Activated CD8-positive, alpha-beta memory T cell treated with anti-CD3 and anti-CD28 coated beads for 4 hours (primary cell): ENCODE measurements at places on chromosomes 11 and 22.

DNA sequence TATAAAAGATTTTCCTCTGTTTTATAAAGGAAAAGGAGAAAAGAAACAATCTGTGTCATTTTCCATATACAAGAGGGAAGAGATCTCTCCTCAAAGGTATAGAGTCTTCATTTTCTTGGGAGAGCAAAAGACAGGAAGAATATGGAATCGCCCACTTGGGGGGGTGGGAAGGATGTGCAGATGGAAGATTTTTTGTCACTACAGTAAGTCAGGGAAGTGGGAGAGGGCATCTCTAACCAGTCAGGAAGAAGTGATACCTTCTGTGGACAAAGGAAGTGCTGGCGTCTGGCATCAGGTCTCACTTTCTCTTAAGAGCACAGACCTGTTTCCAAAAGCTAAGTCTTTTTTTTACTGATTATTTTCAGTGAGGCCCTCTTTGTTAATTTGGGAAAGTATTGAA is 1.4 kb downstream of the PRR14L start:
- DNase-seq: no peak

- DNase-seq: no peak
These were observed 18.3 kb downstream of the ANKK1 start for GRCh38 chr11:113405724-113406478.

GRCh38 chr11:115766561-115766960 is 262.3 kb upstream of the CADM1 start:
- DNase-seq: no peak

GRCh38 chr11:43920598-43921419 is 21.6 kb upstream of the C11orf96 start:
- DNase-seq: no peak

DNA sequence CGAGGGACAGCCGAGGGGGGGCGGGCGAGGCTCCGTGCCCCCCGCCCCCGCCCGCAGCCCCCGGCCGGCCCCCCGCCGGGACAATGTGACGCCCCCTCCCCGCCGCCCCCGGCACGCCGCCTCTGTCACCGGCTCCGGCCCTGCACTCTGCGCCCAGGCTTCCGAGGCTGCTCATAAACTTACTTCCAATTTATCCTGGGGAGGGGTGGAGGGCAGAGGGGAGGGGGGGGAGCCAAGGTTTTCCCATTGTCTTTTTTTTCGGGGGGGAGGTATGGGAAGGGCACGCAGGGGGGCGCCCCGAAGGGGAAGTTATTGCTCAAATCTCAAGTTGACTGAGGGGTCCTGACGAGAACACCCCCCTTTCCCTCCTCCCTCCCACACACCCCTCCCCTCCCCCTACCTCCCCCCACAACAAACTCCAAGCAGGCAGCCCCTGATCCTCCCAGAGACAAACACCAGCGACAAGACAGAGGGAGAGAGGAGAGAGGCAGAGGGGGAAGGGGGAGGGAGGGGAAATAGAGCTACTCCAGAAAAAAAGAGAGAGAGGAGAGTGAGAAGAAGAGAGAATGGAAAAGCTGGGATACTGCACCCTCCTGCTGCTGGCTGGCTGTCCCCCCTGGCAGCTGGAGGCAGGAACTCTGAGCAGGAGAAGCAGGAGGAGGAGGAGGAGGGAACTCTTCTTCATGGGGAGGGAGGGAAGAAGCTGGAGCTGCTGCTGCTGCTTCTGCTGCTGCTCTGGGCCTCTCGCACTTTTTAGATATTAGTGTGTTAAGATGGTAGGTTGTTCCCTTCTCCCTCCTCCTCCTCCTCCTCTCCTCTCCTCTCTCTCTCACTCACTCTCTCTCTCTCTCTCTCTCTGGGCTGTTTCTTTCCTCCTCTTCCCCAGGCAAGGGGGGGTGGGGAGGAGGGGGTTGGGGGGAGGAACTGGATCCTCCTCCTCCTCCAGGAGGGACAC is 631 bp downstream of the PHF21A start:
- DNase-seq: no peak

DNA sequence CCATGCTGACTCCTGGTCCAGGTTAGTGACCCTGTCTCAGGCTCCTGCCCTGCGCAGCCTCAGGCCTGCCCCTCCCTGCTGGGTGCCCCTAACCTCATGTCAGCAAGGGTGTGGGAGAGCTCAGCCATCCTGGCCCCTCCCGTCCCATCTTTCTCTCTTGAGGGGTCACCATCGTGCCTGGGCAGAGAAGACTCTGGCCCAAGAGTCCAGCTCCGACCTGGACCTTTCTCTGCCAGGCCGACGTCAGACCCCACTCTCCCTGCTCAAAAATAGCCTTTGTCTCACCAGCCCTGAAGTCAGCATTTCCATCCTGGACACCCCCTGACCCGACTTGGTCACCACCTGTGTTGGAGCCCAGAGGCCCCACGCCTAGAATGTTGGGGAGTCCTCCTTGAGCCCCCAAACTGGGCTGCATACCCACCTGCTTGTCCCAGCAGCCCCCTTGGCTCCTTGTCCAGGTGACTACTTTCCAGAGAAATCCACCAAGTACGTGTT is 4.9 kb downstream of the SCGB1C1 start:
- DNase-seq: no peak

DNA sequence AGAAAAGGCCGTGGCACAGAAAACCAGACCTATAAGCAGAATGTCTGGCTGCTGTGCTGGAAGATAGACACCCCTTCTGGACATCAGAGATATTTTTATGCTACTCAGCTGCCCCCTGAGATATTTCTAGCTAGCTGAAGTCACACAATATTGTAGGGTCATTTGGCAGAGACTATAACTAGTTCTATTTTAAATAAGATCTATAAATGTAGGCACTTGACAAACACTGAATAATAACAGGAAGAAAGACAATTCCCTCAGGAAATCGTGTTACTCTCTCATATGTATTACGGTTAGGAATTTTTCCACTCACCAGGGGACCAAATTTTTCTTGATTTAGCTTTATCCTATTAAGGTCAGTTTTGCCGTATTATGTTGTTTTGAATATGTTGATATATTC is 845.4 kb downstream of the OPCML start:
- no peak for DNase-seq

DNA sequence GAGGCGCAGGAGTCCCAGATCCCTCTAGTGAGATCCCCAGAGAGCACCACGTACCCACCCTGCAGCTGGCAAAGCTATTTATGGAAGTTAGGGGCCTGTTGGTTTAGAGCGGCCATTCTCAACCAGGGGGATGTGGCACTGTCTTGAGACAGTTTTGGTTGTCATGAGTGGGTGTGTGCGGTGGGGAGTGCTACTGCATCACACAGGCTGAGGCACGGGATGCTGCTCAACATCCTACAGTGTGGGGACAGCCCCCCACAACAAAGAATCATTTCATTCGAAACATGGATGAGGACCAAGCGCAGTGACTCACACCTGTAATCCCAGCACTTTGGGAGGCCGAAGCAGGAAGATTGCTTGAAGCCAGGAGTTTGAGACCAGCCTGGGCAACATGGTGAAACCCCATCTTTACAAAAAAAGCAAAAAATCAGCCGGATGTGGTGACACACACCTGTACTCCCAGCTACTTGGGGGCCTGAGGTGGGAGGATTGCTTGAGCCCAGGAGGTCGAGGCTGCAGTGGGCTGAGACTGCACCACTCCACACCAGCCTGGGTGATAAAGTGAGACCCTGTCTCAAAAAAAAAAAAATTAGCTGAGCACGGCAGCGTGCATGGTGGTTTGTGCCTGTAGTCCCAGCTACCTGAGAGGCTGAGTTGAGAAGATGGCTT is 28.2 kb downstream of the GGT5 start:
- no peak for DNase-seq

DNA sequence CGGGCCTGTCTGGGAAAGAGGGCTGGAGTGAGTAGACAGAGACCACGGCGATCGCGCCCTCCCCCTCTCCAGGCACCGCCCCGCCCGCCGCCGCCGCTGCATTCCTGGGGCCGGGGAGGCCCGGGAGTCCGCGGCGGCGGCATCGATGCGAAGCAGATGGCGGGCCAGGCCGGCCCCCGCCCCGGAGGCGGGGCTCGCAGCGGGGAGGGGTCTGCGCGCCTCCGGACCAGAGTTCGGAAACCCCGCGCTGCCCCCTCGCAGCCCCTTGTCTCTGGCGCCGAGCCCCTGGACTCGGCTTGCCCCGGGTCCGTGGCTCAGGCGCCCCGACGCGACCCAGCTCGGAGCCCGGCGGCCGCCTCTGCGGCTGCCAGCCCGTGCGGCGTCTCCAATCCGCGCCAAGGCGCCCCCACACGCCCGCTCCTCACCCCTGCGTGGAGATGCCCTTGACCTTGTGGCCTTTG is 1.3 kb downstream of the SCARF2 start:
- no peak for DNase-seq

- DNase-seq: no peak
These were observed 14.9 kb downstream of the LMO1 start for GRCh38 chr11:8248786-8249185.

- no peak for DNase-seq
These were observed 18.7 kb upstream of the ZC3H12C start for GRCh38 chr11:110074499-110074898.

GRCh38 chr11:61922539-61922938 is 5.2 kb upstream of the RAB3IL1 start:
- no peak for DNase-seq

DNA sequence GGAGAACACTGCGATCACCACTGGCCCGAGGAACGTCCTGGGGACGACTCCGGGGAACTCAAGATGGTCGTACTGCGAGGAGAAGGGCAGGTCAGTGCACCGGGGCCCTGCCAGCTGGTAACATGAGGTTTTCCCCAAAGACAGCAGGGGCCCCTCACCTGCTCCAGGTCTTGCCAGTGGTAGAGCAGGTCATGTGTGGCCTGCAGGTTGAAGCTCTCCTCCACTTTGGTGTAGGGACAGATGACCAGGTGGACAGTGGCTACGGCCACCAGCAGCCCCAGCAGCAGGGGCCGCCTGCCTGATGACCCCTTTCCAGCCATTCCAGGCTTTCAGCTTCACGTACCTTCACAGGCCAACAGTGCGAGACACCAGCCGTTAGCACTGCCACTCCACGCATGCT is 4.8 kb downstream of the ALG12 start:
- DNase-seq: no peak

DNA sequence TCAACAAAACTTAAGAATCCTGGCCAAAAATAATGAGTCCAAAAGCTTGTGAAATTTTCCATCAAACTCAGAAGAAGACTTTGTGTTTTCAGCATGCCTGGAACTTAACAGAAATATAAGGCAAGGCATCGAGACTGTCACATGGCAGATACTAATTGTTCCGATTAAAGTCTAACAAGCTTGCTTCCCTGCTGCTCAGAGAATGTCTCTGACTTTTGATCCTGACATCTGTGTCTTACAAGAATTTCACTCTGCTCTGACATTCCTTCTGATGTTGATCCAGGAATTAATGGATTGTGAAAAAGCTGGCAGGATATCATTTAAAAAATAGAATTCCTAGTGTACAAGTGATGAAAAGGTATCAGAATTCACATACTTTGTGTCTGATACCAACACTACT is 170.2 kb downstream of the DCDC1 start:
- no peak for DNase-seq

- no peak for DNase-seq
These were observed 45.4 kb upstream of the CARS1 start for GRCh38 chr11:3102641-3102921.

DNA sequence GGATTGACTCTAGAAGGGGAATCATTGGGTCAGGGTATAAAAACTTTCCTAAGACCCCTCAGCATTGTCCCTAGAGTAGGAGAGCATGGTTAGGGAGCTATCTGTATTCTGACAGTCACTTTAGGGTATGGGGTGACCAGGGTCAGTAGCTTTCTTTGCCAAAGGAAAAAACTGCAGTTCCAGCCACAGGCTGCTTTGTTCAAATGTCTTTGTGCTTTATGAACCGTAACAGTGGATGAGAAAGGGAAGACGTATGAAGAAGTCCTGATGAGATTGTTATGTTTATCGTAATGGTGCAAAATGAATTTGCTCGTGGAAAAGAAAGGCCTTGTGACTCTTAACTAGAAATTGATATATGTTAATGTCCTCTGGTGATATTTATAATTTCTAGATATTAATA is 30.0 kb downstream of the CYB5R2 start:
- DNase-seq: no peak

GRCh38 chr22:30324014-30324730 is 2.6 kb downstream of the TBC1D10A start:
- no peak for DNase-seq

DNA sequence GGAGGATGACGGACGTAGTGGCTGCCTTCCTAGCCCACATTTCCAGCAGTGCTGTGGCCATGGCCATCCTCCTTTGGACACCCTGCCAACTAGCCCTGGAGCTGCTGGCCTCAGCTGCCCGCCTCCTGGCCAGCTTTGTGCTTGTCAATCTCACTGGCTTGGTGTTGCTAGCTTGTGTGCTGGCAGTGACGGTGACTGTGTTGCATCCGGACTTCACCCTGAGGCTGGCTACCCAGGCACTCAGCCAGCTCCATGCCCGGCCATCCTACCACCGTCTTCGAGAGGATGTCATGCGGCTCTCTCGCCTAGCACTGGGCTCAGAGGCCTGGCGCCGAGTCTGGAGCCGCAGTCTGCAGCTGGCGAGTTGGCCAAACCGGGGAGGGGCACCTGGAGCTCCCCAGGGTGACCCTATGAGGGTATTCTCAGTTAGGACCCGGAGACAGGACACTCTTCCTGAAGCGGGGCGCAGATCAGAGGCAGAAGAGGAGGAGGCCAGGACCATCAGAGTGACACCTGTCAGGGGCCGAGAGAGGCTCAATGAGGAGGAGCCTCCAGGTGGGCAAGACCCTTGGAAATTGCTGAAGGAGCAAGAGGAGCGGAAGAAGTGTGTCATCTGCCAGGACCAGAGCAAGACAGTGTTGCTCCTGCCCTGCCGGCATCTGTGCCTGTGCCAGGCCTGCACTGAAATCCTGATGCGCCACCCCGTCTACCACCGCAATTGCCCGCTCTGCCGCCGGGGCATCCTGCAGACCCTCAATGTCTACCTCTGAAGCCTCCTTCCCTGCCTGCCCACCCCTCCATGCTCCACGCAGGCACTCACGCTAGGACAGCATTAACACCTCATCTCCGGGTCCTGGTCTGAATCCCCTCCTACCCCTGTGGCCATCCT is 1.6 kb downstream of the RNF26 start:
- no peak for DNase-seq

- DNase-seq: no peak
These were observed 9.1 kb downstream of the TIMP3 start for GRCh38 chr22:32810555-32811133.

DNA sequence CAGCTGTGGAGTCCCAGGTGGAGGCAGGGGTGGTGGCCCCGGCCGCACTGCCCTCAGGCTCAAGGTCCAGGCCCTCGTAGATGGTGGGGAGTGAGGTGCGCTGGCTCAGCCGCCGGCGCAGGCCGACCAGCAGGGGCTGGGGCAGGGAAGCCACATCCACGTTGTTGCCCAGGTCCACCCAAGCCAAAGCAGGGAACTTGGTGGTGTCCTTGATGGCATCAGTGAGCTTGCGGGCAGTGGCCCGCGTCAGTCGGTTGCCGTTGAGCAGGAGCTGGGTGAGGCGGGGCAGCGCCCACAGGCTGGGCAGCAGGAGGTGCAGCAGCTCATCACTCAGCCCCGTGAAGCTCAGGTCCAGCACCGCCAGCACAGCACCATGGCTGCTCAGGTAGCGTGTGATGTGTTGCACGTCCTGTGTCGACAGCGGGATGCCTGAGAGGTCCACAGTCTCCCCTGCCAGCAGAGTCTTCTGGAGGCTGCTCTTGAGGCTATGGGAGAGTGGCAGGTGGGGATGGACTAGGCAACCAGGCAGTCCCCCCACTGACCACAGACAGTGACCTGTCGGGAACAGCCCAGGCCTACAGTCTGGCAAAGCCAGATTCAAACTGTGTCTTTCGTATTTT is 6.8 kb downstream of the LRRC75B start:
- no peak for DNase-seq
